Right hindlimb (tissue), 1 donor: ENCODE measurements at places on chromosomes 6 and 20.

DNA sequence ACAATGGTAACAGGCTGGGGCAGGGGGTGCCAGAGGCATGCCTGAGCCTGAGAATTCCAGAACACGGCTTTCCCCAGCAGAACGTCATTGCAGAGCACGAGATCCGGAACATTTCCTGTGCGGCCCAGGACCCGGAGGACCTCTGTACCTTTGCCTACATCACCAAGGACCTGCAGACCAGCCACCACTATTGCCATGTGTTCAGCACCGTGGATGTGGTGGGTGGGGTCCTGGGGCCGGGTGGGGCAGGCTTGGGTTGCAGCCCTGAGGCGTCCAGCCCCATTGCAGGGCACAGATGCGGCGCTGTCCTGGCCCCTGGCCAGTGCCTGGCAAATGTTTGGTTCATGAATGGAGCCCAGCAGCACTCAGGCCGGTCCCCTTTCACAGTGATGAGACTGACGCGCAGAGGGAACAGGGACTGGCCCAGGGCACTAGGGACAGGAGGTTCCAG, 57.1 kb downstream of the TCP11 start:
- peak; percentile 55 for DNase-seq

GRCh38 chr6:114267897-114268296, 74.9 kb downstream of the HS3ST5 start:
- no peak for DNase-seq

DNA sequence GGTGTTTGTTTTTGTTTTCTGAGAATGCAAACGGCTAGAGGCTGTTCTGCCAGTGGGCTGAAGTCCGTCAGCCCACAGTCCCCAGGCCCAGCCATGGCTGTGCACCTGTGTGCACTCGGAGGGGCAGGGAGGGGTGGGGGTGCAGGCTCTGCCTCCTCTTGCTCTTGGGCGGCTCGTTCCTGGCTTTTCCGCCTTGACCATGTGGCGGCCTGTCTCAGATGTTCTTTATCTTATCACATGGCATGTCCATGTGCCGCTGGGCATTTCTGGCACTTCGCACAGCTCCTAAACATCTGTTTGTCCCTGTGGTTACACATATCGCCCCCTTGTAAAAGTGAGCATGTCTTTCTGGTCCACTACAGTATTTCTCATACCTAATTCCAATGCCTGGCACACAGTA, 137.0 kb downstream of the CDH4 start:
- DNase-seq: no peak

DNA sequence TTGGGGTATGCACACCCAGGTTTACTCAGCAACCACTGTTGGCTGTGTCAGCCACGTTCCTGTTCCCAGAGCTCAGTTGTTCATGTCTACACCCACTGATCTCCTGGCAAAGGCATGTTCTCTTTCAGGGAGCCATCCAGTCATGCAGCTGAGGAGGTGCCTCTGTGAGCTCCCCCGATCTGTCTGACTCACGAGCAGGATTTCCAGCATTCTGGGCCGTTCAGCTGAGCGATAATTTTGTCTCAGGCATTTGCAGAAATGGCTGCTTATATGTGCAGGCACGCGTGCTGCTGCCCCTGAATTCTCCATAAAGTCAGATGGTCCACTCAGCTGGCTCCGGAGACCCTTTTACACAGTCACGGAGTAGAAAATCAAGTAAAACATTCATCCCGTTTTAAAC, 78.4 kb upstream of the IYD start:
- no peak for DNase-seq

DNA sequence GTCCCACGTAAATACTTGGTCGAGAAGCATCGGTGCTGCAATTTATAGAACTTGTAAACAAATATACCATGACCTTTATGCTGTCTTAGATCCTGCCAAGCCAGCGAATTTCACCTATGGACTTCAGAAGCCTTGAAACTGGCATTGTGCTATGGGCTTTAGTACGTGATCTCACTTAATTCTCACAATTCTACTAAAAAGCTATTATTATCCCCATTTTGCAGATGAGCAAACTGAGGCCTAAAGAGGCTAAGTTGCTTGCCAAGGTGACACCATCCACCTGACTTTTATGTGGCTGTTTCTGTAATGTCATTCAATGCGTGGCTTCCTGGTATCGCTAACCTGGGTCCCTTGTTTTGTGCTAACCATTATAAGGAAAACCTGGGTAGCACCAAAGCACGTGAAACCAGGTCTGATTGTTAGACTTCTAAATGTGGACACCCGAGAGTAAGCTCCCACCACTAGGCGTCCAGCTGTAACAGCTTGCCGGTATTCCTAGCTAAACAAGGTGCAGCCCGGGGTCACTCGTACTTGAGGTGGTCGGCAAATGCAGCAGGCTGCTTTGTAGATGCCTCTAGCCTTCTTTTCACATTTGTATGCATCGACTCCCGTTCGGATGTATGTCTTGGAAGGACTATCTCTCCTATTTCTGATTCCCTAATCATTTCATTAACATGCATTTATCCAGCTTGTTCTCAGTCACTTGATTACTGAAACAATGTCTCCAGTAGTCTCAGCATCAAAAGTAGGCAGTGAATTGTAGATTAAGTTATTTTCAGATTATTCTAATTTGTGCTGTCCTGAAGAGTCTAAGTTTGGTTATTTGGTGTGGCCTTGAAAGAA, 1.1 kb downstream of the SYNJ2 start:
- DNase-seq: no peak

DNA sequence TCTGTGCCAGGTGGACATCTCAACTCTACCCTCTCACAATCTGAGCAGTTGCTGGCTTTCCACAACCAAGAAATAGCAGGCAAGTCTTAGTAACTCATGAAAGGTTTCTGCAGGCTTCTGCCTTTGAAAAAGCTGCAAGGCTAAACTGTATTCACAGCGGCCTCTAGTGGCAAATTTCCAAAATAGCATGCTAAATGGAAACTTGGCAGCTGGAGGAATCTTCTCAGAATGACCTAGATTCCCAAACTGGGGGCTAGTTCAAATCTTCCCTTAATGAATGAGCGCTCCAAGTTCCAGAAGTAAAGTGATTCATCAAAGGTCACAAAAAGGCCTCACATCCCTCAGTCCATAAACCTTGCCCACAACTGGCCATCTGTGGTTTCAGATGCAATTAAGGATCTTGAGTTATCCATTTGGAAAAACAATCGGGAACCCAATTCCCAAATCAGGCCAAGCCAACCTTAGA, 11.9 kb upstream of the CPNE5 start:
- DNase-seq: peak; percentile 77

GRCh38 chr6:20191992-20192391, 20.3 kb downstream of the MBOAT1 start:
- no peak for DNase-seq

DNA sequence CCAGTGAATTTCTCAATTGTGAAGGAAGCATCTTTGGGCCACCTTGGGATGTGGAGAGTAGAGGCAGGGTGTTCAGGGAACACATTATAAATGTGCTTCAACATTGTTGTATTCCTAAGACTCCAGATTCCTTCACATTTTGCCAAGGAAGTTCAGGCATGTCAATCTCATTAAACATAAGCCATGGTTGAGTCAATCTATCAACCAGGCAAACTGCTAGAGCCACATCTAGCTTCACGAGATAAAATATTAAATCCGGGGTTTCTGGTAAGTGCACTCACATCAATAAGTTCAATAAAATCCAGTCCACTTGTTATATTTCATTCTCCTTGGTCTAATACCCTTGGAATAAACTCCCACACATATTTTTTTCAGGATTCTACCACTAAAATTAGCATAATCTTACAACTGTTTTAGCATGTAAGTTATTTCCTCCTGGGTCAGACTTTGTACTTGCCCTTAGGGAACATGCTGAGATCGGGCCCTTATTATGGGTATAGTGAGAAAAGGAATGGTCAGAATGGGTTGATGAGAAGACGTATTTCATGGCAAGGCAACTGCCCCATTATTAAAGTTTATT, 93.6 kb downstream of the ADTRP start:
- no peak for DNase-seq

GRCh38 chr6:36676141-36677058, 2.1 kb upstream of the CDKN1A start:
- DNase-seq: no peak

DNA sequence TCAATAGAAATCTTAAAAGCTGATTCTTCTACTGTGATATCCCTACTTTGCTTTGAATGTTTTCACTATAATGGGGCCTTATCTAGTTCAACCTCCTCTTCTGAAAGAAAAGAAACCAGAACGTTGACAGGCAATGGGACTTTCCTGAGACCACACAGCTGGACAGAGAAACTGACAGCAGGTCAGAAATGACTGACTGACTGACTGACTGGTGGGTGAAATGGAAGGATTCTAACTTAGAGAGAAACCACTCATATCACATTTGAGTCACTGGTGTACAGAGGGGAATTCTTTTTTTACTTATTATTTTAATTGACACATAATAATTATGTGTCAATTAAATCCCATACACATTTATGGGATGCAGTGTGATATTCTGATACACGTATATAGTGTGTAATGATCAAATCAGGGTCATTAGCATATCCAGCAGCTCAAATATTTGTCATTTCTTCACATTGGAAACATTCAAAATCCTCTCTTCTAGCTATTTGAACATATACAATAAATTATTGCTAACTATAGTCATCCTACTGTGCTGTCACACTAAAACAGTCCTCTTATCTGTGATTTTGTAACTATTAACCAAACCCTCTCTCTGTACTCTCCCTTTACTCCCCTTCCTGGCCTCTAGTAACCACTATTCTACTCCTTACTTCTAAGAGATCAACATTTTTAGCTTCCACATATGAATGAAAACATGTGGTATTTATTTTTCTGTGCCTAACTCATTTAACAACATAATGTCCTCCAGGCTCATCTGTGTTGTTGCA, 64.8 kb upstream of the NRSN1 start:
- DNase-seq: no peak

- DNase-seq: no peak
These were observed 19.7 kb upstream of the TLDC2 start for GRCh38 chr20:36856195-36856594.

- DNase-seq: no peak
These were observed 271.3 kb upstream of the BTBD3 start for GRCh38 chr20:11646359-11646758.
